ENCODE measurements at places on chromosomes 2 and 18.

DNA sequence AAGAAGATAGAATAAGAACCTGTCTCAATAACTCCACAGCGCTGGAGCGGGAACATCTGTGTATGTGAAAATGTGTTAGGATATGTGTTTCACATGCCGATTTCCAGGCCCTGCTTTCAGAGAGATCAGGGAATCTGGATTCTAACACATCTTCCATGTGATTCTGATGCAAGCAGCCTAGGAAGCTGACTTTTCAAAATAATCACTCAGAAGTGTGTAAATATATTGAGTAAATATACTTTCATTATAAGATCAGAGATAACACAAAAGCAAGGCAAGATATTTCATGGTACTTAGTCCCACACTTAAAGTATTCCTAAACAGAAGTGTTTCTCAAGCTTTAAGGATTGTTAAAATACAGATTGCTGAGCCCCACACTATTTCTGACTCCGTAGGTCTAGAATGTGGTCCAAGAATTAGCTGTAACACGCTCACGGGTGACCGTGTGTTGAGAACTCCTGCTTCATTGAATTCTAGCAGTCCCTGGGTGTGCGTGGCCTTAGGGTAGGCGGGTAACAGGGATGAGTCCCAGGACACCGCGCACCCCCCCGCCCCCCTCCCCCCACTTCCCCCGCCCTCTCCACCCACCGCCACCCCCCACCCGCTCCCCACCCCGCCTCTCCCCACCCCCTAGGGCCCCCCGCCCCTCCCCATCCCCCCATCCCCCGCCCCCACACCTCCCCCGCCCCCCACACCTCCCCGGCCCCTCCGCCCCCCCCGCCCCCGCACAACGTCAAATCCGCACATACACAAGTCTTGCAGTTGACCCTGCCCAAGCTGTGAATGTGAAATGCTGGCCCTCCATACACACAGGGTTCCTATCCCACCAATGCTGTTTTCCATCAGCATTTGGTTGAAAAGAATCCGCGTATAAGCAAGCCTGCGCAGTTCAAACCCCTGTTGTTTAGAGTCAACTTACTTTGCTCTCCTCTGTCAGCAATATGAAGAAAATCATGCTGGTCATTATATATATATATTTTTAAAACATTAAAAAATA is 94.2 kb upstream of the SLC39A10 start:
- no peak for DNase-seq

- no peak for DNase-seq
Observed at GRCh38 chr2:194854941-194855340, 802.1 kb upstream of the SLC39A10 start.

GRCh38 chr2:106892048-106892447 is 6.1 kb upstream of the ST6GAL2 start:
- DNase-seq: no peak

GRCh38 chr2:158120664-158121641 is 19.3 kb downstream of the UPP2 start:
- DNase-seq: no peak

GRCh38 chr2:25230198-25230947 is 62.0 kb upstream of the POMC start:
- DNase-seq: no peak

DNA sequence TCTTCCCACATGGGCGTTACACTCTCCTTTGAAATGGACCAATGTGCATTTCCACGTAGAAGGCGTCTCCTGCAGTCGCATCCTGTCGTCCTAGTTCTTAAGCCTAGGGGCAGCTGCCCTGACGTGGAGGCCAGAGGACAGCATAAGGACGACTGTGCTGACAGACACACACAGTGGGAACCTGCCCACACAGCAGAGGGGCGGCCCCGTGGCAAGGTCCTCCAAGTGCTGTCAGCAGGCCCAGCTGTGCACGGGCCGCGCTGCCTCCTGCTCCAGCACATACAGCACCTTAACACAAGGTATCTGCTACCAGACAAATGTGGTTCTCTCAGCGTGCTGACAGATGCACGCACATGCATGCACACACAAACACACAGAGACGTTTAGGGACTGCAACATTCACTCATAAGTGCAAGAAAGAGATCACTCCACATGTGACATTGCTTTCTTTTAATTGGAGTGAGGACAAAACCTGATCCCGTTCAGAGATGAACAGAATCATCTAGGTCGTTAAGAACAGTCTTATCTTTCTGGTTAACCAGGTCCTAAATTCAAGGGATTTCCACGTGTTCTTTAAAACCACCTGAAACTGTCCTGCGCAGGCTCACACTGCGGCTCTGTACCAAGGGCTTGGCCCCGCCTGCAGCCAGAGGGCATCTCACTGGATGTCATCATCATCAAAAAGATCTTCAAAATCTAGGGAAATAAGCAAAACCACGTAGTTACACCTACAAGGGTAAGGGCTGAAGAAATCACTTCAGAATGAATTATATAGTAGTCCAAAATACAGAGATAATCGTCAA is 5.5 kb downstream of the COPS9 start:
- DNase-seq: no peak

DNA sequence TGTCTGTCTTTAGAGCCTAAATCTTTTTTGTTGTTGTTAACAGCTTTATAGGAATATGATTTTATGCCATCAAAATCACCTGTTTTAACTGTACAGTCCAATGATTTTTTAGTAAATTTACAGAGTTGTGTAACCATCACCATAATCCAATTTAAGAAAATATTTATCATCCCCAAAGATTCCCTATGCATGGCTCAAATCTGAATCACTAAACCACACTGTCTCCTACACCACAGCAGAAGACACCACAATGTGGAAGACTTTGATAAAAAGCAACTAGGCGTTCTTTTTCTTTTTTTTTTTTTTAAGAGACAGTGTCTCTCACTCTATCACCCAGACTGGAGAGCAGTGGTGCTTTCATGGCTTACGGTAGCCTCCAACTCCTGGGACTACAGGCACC is 99.6 kb downstream of the TXNL1 start:
- no peak for DNase-seq

GRCh38 chr18:286515-287310 is 18.9 kb upstream of the THOC1 start:
- no peak for DNase-seq

GRCh38 chr2:72931280-72931910 is 14.1 kb downstream of the EMX1 start:
- peak; percentile 49 for DNase-seq

GRCh38 chr2:216023055-216023648 is 9.8 kb upstream of the MREG start:
- no peak for DNase-seq

DNA sequence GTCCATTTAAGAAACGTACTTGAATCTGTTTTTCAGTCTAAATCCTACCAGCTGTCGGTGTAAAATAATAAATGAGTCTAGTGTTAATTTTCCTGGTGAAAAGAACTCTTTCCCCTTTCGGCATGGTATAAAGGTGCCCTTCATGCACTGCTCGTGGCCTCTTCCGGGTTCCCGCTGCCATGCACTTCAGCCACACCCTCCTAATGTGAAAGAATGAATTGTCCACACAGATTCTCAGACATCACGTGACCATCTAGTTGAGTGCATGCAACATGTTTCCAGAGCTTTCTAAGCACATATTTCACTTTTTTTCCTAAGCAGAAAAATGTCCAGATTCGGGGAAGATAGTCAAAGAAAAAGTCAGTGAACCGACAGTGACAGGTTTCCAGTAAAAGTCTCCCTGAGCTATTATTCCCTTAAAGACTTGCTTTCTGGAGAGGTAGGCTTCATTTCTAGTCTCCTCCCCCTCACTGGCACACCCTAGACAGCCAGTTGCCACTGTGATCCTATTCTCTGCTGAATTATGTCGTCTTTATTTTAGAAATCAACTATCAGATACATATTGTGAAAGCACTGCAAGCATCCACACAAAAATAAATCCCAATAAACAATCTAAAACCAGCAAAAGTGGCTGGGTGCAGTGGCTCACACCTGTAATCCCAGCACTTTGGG is 65.9 kb upstream of the RPL31 start:
- no peak for DNase-seq

GRCh38 chr2:184078496-184078895 is 519.8 kb upstream of the ZNF804A start:
- DNase-seq: no peak

DNA sequence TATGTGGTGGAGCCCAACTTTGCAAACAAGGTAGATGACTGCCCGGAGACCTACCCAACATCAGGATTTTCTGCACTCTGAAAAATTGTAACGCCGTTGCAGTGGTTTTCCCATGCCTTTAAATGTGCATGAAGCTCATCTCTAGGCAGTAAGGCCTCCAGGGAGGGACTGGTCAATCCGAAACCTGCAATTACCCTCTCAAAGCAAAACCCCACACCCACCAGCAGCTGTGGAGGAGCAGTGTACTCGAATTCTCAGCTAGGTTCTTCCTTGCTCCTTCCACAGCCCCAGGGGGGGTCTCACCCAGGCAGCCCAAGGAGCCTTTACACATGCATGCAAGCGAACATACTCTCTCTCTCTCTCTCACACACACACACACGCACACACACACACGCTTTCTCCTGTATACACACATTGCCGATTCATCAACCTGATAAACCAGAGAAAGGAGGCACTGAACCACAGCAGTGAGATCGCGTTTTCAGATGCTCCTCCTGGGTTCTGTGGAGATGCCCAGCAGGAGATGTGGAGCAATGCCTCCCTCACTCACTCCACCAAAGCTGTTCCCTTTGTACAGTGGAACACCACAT is 109.2 kb downstream of the VIT start:
- DNase-seq: no peak

DNA sequence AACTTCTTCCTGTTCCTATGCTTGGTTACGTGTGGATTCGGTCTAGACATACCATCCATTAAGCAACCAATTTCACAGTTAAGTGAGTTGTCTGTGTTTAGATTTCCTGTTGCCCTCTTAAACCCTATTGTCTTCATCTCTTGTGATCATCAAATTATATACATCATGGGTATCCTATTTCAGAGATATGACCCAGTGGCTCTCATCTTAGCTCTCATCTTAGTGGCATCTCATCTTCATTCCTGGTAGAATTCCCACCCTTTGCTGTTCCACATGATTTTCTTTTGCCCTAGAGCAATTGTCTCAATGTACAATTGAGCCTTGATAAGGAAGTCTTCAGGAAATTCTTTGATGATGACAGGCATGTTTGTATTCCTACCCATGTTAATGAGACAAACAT is 29.4 kb upstream of the FN1 start:
- no peak for DNase-seq

DNA sequence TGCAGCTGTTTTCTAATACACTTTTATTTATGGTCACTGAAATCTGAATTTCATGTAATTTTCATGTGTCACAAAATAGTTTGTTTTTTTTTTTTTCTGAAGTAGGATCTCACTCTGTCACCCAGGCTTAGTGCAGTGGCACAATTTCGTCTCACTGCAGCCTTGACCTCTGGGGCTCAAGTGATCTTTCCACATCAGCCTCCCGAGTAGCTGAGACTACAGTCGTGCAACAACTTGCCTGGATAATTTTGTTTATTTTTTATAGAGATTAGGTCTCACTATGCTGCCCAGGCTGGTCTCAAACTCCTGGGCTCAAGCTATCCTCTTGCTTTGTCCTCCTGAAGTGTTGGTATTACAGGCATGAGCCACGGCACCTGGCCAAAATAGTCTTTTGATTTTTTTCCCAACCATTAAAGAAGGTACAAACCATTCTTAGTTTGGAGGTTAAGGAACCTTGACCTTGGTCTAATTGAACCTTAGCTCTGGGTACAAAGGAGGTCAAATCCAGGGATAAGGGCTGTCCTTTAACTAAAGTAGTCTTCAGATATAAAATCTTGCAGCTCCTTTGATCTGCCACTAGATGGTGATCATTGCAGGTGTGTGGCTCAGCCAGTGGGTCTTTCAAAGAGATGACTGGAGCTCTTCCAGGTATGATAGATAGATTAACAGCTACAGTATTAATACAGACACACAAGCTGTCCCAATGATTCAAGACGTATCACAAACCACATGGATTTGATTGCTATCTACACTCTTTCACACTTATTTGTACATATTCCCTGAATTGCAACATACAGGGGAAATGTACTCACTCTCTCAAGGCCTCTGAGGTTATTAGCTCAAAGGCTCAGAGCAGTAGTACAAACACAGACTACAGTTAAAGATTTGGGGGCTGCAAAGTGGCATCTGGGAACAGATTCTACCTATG is 4.7 kb upstream of the KRCC1 start:
- DNase-seq: no peak

DNA sequence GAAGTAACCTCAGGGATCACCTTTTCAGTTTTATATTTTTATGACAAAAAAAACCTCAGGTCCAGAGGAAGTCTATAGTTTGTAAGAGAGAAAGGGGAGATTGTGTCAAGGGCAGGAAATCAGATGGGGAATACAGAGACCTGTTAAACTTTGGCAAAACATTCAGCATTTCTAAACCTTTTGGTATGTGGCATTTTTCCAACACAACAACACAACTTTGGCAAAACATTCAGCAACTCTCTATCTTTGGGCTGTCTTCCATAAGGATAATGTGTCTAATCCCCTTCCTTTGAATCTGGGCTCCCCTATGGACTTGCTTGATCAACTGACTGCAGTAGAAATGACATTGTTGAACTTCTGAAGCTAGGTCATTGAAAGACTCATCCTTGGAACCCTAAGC is 220.6 kb upstream of the CCDC68 start:
- DNase-seq: no peak

- no peak for DNase-seq
Observed at GRCh38 chr2:40558761-40559160, 106.9 kb upstream of the SLC8A1 start.

DNA sequence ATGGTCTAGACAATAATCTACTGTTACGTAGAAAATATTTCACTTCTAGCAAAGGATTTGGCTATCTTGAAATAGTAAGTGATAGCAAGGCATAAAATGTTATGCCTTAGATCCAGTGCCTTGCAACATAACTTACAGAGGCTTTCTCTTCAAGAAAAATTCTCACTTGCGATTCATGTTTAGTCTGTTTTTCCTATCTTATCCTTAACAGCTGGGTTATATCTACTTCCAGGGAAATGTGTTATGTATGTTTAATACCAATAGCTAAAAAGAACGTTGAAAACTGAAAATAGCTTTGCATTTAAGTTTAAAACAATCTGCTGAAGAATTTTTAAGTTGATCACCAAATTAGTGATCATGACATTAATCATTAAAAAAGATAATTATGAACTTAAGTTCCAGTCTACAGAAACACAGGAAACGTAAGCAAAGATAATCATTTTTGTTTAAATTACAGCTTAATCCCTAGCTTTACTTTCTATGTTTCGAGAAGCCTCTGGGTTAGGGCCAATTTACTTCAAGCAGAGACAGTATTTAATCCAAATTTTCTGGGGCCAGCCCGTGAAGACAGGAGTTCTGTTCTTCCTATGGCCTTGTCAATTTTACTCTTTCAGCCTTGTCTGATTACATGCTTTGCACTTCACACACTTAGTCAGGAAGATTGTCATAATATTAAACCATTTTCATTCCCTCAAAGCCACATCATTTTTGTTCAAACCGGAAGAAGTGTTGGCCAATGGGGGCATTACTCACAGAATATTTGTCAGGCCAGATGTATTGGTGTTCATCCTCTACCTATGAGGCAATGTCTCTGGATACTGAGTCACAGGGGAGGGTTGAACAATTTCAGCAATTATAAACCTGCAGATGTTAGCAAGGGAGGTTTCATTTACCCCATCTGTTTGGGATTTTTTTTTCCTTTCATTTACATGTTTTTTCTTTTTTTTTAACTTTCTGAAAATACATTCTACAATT is 1132.9 kb upstream of the ZEB2 start:
- no peak for DNase-seq

Measured in left forelimb (tissue), 1 donor.